ENCODE measurements at places on chromosomes 4 and X.
A peak's percentile ranks its signal among the peaks of the same experiment; 100 is the strongest.

GRCh38 chr4:169208090-169208455, 62.7 kb downstream of the SH3RF1 start:
- no peak for DNase-seq

DNA sequence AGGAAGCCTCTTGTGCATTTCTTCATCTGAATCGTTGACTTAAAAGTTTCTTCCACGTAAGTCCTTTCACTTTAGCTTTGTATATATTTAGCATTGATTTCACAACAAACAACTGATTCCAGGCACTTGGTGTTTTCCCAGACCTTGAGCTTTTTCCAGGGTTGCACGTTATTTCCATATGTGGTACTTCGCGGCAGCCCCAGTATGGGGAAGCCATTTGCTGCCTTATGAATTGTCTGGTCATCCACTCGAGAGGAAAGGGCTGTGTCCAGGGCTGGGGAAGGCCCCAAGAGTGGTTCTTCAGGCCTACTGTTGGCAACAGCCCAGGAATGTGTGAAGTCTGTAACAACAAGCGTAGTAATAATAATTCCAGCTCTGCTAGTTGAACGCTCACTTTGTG, 2.8 kb upstream of the TLR8 start:
- DNase-seq: no peak

DNA sequence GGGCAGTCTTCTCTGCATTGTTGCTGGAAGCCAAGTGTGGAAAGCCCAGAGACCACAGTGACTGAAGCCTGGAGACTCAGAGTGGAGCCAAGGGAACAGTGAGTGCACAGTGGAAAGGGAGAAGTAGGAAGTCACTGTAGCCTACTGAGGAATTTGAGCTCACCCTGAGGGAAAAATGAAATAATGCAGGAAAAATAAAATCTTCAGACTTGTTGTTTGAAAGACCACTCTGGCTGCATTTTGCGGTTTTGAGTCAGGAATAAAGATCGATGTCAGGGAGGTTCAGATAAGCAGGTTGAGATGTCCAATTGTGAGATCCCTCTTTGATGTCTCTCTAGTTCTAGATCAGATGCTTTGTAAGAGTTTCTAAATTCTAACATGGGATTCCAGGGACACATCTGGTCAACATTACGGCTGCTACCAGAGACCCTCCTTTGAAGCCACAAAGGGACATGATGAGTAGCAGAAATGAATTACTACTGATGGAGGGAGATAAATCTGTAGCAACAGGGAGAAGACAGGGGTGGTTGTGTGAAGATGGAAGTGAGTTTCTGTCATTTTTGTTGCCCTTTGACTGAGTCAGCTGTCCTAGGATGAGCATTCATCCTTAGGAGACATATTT, 8.4 kb downstream of the ADH4 start:
- no peak for DNase-seq

GRCh38 chrX:102624105-102624504, 24.8 kb downstream of the ARMCX5 start:
- no peak for DNase-seq

DNA sequence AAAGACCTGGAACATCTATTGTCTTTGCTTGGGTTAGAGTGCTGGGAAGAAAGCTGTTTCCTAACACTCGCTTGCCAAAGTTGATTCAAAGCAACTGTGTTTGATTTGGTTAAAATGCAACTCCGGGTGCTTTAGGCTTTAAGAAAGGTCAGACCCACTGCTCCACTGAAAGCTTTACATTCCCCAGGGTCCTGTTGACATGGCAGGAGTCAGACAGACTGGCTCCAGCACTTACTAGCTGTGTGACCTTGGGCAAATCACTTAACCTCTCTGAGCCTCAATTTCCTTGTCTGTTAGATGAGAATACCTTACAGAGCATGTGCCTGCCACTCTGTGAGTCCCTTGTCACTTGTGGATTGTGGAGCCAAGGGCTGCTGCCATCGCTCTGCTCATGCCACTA, 39.0 kb downstream of the DGKK start:
- DNase-seq: no peak

- DNase-seq: peak; percentile 42
Observed at GRCh38 chr4:177740563-177740962, 298.3 kb upstream of the AGA start.

- DNase-seq: no peak
Observed at GRCh38 chr4:173763389-173763788, 233.4 kb upstream of the HAND2 start.

DNA sequence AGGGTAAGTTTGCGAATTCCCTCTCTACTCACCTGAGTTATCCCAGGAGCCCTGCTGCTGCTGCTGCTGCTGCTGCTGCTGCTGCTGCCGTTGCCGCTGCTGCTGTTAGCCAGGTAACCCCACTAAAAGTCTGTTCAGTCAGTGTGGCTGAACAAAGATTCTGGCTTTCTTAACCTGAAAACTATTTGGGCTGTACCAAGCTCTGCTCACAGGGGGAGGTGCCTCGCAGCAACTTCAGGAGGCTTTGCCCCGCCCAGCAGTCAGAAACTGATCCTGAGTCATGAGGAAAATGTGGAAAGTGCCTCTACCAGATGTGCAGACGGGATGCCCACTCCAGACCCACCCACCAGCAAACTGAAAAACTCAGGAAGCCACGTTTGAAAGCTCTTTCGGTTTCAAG, at the start of gene CAPN6:
TSS of gene CAPN6 (minus strand) at position 145 of the 400 bp plus-strand sequence. CDS start 6,547 bp downstream, outside the sequence.
- peak; percentile 8 for DNase-seq

DNA sequence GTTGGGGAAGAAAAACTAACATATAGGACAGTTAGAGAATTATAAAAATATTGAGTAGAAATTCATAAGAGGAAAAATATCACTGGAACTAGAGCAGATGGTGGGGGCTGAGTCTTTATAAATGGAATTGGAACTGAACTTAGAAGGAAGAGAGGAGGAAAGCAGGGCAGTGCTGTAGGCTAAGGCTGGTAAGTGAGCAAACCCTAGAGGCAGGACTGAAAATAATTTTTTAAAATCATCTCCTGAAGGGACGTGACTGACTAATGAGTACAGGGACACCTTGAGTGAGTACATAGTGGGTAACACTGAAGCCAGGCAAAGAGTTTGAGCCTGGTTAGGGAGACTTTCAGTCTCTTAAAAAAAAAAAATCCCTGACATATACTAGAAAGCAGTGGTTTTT, 63.3 kb downstream of the GALNT7 start:
- peak; percentile 19 for DNase-seq

DNA sequence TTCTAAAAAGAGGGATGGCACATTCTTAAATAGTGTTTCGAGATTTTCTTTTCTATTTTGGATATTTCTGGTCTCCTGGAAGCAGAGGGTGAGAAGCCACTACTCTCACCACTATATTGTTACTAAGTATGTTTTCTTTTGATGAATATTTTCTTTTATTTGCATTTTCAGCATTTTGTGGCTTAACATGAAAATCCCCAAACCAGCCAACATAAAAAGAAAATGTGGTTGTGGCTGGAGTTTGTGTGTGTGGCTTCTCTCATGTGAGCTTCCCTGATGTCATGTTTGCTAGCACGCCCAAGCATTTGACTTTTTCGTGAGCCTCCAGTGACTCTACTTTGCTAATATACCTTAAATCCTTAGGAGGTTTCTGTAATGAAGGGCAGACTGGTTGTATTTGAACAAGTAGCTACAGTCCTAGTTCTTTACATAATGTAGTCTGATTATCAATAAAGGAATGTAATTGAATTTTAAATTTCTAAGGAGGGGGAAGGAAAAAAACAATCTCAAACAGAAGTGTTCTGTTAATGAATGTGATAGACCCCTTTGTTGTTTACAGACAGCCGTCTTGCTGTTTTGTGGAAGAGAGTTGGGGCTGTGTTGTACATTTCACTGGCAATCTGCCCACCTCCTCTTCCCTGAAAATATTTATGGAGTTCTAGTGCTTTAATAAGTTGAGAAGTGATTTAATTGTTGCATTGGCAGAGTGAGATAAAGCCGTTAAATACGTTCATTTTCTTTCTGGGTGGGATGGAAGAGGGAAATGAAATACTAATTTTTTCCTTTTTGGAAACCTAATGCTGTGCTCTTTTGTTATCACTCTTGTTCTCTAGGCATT, 114.6 kb downstream of the ARHGAP10 start:
- no peak for DNase-seq

DNA sequence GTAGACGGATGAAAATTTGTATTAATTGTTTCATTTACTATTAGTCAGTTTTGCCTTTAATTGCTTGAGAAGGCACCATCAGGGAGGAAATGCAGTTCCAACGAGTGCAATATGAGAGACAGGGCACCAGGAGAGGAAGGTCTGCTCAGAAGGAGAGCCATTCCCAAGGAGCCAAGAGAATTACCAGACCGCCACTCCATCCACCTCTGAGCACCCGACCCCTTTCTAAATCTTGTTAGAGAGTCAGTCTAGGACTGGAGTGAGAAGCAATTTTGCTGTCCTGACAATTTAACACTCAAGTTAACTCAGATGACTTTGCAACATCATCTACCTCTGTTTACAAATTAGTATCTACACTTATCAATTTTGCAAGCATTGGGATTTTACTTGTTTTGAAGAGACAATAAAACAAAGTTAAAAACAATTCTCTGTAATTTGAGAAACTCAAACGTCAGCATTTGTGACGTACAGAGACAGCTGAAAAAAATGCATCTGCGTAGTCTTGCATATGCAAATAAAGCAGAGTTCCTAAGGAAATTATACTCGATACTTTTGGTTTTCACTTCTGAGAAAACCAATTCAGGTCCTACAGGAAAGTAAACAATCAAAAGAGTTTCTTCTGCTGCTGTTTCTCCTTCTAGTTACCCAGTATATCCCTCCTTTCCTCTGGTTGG, 1704.7 kb upstream of the TENM3 start:
- DNase-seq: no peak

GRCh38 chr4:110109455-110109854, 89.0 kb downstream of the ELOVL6 start:
- DNase-seq: no peak

DNA sequence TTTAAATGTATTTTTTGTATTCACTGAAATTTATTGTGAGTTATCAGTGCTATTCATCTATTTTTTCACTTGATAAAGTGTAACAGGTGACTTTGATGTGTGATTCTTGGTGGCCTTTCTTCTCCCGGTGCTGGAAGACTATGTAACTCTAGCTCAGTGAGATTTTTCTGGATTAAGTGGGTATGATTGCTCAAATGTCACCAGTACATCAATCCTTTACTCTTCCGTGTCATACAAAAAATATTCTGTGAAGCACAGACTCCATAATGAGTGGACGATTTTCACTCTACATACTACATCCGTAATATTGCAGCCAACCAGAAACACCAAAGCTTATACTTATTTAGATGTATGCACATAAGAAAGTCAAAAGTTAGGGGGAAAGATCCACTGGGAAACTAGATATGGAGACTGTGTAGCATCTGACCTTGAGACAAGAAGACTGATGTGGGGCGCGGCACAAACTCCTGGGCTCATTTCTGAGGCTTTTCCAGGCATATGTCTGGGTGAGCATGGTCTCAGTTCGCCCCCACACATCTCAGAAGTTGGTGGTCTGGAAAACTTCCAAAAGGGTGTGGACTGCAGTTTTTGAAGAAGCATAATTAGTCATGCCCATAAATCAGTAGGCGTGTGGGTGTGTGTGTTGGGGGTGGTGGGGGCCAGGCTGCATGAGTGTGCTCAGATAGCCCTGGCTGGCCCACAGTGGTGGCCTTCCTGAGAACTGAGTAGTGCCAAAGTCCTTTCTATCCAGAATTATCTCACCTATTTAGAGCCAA, 53.9 kb upstream of the TENM3 start:
- DNase-seq: peak; percentile 66

DNA sequence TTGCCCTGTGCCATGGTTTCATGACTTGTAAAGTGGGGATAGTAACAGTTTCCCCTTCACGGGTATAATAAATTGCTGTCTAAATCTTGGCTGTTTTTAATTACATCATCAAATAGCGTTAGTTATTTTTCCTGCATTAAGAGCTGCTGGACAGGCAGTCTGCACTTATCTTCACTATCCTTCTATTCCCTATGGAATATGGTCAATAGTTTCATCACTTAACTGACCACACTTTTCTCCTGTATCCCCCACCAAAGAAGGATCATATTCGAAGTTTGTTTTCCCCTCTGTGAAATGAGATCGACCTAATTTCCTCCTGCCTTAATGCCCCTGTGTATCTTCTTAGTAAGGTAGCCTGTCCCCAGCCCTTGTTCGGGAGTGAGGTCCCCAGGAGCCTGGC, 133.2 kb downstream of the SHROOM3 start:
- DNase-seq: no peak

- no peak for DNase-seq
Observed at GRCh38 chr4:173794662-173795061, 264.6 kb upstream of the HAND2 start.

DNA sequence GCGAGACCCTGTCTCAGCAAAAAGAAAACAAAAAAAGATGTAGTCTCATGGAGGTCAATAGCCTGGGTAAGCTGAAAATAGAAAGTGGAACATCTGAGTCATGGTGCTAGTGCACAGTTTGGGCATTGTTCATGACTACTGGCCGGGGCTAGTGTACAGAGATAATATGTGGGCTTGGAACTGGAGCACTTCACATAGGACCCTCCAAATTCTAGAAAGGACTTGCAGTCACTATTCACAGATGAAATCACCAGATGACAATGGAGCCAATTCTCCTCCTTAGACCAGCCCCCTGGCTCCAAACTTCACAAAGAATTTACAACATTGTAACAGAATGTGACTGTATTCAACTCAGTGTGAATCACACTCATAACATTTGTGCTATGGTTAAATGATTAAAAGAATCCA, 367.8 kb upstream of the SLC7A11 start:
- no peak for DNase-seq

DNA sequence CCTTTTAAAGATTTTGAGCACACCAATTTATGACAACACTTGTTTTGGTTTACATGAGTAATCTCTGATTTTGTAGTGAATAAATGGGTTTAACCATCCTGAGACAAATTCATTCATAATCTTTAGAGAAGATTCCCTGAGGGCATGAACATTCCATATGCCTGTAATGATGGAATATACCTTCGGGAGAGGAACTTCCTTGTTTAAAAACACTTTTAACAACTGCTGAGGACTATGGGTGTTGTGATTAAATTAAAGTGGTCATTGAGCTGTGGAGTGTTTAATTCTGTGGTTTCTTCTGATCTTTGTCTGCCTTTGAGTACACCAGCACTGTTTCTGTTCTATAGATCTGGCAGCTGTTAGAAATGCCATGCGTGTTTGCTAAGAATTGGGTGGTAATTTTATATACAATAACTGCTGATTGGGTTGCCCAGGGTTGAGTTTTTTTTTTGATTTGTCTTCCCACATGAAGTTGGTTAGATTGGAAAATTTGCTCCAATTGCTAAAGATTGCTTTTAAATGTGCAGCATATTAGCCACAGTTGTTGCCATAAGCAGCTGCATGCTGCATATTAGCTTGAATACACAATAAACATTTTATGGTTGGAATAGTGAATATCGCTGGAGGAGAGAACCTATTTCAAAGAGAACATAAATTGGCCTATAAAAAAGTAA, 86.8 kb downstream of the DCLK2 start:
- DNase-seq: no peak

DNA sequence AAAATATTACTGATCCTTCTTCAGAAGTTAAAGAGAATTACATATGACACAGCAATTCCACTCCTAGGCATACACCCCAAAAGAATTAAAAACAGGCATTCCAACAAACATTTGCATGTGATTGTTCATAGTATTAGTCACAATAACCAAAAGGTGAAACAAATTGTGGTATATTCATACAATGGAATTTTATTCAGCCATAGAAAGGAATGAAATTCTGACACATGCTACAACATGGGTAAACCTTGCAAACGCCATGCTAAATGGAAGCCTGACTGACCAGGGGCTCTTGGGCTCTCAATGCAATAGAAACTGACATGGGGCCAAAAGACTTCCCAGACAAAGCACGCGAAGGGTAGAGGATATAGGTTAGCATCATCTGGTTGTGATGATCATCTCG, 62.1 kb upstream of the S100G start:
- DNase-seq: no peak
